ENCODE measurements at places on chromosomes 2 and 18. TPM values are rescaled to one million over a fixed set of nuclear protein-coding genes. Genes with fewer than 3 reads are reported as not detected.

The MTIF2 gene
- total RNA-seq: 36.3 TPM

The CHRND gene
- 0.35 TPM for total RNA-seq

The YES1 gene
- total RNA-seq: 22.8 TPM

The NRBP1 gene
- total RNA-seq: 58.7 TPM

The DSC1 gene
- total RNA-seq: 32.9 TPM

The KRCC1 gene
- 21.5 TPM for total RNA-seq

The ANKRD39 gene
- total RNA-seq: 12.4 TPM

The CEP192 gene
- 27.1 TPM for total RNA-seq

The CDH2 gene
- total RNA-seq: 110 TPM

The LCT gene
- total RNA-seq: not detected

The MC2R gene
- total RNA-seq: not detected

The NYAP2 gene
- total RNA-seq: not detected

The PPP4R1 gene
- 55.8 TPM for total RNA-seq

The PFN4 gene
- 1.1 TPM for total RNA-seq

The COLEC12 gene
- 25.1 TPM for total RNA-seq

The GKN1 gene
- total RNA-seq: not detected

The TANK gene
- total RNA-seq: 33.7 TPM

The LOXL3 gene
- 8.4 TPM for total RNA-seq

The TOGARAM2 gene
- 24.8 TPM for total RNA-seq

The MERTK gene
- 11.8 TPM for total RNA-seq

The OBSL1 gene
- 121 TPM for total RNA-seq

The DHRS9 gene
- total RNA-seq: 76.9 TPM

The C18orf54 gene
- total RNA-seq: 0.68 TPM

The HOXD10 gene
- total RNA-seq: not detected

The CHRNG gene
- total RNA-seq: not detected

The KCNK3 gene
- 35.4 TPM for total RNA-seq

The POU3F3 gene
- total RNA-seq: 0.08 TPM

All from left cardiac atrium (tissue), 4 donors.